ENCODE measurements at places on chromosomes 1 and 21.
A peak's percentile ranks its signal among the peaks of the same experiment; 100 is the strongest.

GRCh38 chr1:55781944-55782482, 566.8 kb upstream of the USP24 start:
- DNase-seq, result peak; percentile 70

GRCh38 chr1:248621770-248622169, 13.1 kb downstream of the OR2T11 start:
- no peak for DNase-seq

GRCh38 chr1:60763741-60764140, 318.6 kb upstream of the NFIA start:
- no peak for DNase-seq

GRCh38 chr1:116503546-116504307, 67.1 kb downstream of the CD58 start:
- DNase-seq, result no peak

DNA sequence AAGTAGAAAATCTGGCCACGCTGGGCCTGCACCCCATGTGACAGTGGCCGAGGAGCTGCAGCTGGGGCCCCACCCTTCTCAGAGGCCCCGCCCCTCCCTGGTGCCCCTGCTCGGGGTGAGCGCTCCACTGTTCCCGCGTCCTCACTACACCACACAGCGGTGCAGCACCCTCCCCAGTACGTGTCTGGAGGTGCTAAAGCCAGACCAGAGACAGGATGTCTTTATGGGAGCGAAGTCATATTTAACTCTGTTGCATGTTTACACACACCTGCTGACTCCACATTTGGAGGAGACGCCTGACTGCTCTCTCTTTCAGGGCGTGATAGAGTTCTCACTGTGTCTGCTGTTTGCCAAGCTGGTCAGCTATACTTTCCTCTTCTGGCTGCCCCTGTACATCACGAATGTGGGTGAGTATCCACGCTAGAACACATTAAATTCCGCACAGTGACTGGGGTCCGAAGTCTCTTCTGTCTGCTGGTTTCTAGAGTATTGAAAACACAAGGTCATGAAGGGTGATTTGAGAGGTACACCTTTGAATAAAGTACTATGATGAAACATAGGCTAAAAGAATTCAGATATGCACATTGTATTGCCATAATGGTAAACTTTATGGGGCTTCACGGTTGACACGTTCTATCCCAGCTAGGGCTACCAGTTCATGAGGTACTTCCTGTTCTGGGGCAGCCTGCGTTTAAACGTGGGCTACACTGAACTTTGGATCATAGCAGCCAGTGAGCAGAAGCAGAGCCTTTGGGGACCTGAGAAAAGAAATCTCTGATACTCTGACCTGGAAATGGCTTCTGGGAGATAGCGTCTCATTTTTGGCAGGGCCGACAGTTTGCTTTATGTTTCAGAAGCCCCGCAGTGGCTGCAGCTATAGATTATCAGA, 48.4 kb downstream of the SLC37A1 start:
- DNase-seq, result no peak
